ENCODE measurements at places on chromosomes 1 and 21. TPM values are rescaled to one million over a fixed set of nuclear protein-coding genes. Genes with fewer than 3 reads are reported as not detected.

DNA sequence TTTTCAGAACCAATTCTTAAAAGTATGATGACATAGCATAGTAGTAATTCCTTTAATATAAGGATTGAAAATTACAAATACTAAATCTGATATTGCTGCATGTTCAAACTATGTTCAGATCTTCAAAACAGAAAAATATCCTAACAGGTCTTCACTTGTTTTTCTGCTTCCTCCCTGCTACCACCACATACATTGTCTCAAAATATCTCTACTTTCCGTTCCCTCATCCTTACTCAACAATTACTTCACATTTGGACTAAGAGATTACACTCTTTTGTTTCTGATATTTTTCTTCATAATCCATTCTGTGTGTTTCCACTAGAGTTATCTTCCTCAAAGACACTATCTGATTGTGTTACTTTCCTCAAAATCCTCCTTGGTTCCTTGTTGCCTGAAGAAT is 125.1 kb downstream of the NEK7 start:
- H3K4me3 ChIP-seq, result no peak overlapping the region
- no peaks in the 10 kb centered on the region for H3K4me1 ChIP-seq
- no peaks in the 10 kb centered on the region for H3K27me3 ChIP-seq
- peaks cover 4% of the 10 kb centered on the region for H3K36me3 ChIP-seq

GRCh38 chr1:167373986-167374385 is 144.3 kb downstream of the CD247 start:
- no peak overlapping the region for H3K27ac ChIP-seq
- no peak overlapping the region for H3K4me3 ChIP-seq
- H3K27me3 ChIP-seq, result no peaks in the 10 kb centered on the region
- DNase-seq, result no peak
- peaks cover 7% of the 10 kb centered on the region for H3K36me3 ChIP-seq

The ADGRL4 gene
- total RNA-seq, result not detected

GRCh38 chr1:2480236-2480985 is 4.3 kb downstream of the PLCH2 start:
- no peaks in the 10 kb centered on the region for H3K4me1 ChIP-seq
- H3K27ac ChIP-seq, result no peak overlapping the region
- H3K4me3 ChIP-seq, result no peak overlapping the region
- DNase-seq, result no peak
- H3K36me3 ChIP-seq, result no peaks in the 10 kb centered on the region

The GJA9 gene
- not detected for total RNA-seq

- no peak overlapping the region for H3K27ac ChIP-seq
- H3K36me3 ChIP-seq, result no peaks in the 10 kb centered on the region
- peaks cover 11% of the 10 kb centered on the region for H3K4me1 ChIP-seq
- peaks cover 33% of the 10 kb centered on the region for H3K27me3 ChIP-seq
Observed at GRCh38 chr1:7702365-7702764, 68.7 kb upstream of the VAMP3 start.

The FMOD gene
- total RNA-seq, result 5.8 TPM

The CGN gene
- total RNA-seq, result 0.62 TPM

GRCh38 chr1:185601189-185601588 is 133.0 kb upstream of the HMCN1 start:
- no peak overlapping the region for H3K27ac ChIP-seq
- DNase-seq, result no peak
- no peak overlapping the region for H3K4me3 ChIP-seq
- H3K4me1 ChIP-seq, result no peaks in the 10 kb centered on the region
- H3K27me3 ChIP-seq, result no peaks in the 10 kb centered on the region

The DYRK3 gene
- 6.5 TPM for total RNA-seq

DNA sequence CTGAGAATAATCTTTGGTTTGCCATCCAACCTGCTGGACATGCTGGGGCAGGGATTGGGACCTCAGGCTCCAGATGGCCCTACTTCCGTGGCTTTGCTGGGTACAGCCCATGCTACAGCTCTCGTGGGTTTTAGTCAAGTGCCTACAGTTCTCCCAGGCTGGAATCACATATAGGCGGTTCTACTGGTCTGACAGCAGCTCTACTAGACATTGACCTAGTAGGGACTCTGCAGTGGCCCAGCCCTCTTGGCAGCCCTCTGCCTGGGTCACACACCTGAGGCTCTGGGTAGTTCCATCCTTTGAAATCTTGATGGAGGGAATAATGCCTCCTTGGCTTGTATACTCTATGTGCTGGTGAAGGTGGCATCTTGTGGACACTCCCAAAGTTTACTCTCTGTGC is 72.2 kb downstream of the PGM1 start:
- DNase-seq, result no peak
- H3K27me3 ChIP-seq, result no peaks in the 10 kb centered on the region
- H3K4me1 ChIP-seq, result no peaks in the 10 kb centered on the region
- H3K27ac ChIP-seq, result no peak overlapping the region

DNA sequence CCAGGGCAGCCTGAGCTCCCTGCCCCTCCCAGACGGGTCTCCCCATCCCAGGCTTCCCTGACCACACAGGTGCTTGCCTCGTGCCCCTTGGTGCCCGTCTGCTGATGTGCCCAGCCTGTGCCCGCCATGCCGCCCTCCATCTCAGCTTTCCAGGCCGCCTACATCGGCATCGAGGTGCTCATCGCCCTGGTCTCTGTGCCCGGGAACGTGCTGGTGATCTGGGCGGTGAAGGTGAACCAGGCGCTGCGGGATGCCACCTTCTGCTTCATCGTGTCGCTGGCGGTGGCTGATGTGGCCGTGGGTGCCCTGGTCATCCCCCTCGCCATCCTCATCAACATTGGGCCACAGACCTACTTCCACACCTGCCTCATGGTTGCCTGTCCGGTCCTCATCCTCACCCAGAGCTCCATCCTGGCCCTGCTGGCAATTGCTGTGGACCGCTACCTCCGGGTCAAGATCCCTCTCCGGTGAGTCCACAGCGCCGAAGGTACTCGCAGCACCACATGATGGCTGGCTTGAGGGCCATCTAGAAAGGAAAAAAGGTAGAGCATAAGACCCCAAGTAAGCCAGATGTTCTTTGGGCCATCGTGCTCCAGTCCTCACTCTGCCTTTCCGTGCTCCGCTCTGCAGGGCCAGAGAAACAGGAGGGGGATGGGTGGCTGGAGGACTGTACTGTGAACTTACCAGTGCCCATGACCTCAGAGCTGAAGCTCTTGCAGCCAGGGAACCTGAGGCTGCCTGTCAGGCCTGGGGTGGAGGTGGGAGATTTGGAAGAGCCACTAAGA is 1.4 kb downstream of the ADORA1 start:
- no peak for DNase-seq
- no peak overlapping the region for H3K4me3 ChIP-seq
- H3K27ac ChIP-seq, result no peak overlapping the region
- H3K4me1 ChIP-seq, result peaks cover 12% of the 10 kb centered on the region
- H3K36me3 ChIP-seq, result no peaks in the 10 kb centered on the region
- H3K27me3 ChIP-seq, result peaks cover 53% of the 10 kb centered on the region

GRCh38 chr1:12344596-12345349 is 114.9 kb downstream of the VPS13D start:
- H3K27me3 ChIP-seq, result no peaks in the 10 kb centered on the region
- peak overlapping the region; percentile 51 for H3K4me3 ChIP-seq
- H3K4me1 ChIP-seq, result peaks cover 61% of the 10 kb centered on the region
- peak; percentile 59 for DNase-seq
- H3K27ac ChIP-seq, result peak overlapping the region; percentile 82

GRCh38 chr1:239706245-239706892 is 320.0 kb downstream of the CHRM3 start:
- no peak for DNase-seq
- no peaks in the 10 kb centered on the region for H3K27me3 ChIP-seq
- H3K4me1 ChIP-seq, result peaks cover 43% of the 10 kb centered on the region
- H3K36me3 ChIP-seq, result peaks cover 28% of the 10 kb centered on the region
- no peak overlapping the region for H3K27ac ChIP-seq

The CYP4A22 gene
- total RNA-seq, result not detected

GRCh38 chr1:205410581-205411298 is 11.1 kb downstream of the LEMD1 start:
- H3K27ac ChIP-seq, result no peak overlapping the region
- H3K27me3 ChIP-seq, result no peaks in the 10 kb centered on the region
- H3K36me3 ChIP-seq, result no peaks in the 10 kb centered on the region
- DNase-seq, result no peak

DNA sequence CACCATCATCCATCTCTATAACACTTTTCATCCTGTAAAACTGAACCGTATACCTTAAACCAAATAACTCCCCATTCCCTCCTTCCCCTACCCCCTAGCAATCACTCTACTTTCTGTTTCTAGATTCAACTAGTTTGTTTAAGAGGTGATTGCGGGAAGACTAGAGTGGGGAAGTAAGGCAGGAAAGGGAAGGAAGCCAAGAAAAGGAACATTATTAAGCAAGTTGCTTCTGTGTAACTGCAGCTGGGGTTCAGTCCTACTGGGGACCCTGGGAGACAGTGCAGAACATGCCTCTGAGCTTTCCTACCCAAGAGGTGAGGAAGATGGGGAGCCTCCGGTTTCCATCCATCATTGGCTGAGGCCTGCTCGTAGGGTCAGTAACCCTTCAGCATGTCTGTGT is 28.9 kb upstream of the H3-3A start:
- DNase-seq, result no peak
- H3K4me3 ChIP-seq, result no peak overlapping the region
- no peaks in the 10 kb centered on the region for H3K4me1 ChIP-seq
- H3K36me3 ChIP-seq, result no peaks in the 10 kb centered on the region
- H3K27me3 ChIP-seq, result no peaks in the 10 kb centered on the region

- H3K4me3 ChIP-seq, result no peak overlapping the region
- peaks cover 34% of the 10 kb centered on the region for H3K36me3 ChIP-seq
- H3K27me3 ChIP-seq, result no peaks in the 10 kb centered on the region
- H3K27ac ChIP-seq, result no peak overlapping the region
- peak; percentile 32 for DNase-seq
Observed at GRCh38 chr1:246907472-246907871, 24.3 kb downstream of the AHCTF1 start.

The TRAF3IP3 gene
- total RNA-seq, result 113 TPM

- no peak overlapping the region for H3K4me3 ChIP-seq
- H3K27ac ChIP-seq, result no peak overlapping the region
- no peaks in the 10 kb centered on the region for H3K36me3 ChIP-seq
- no peak for DNase-seq
- peaks cover 17% of the 10 kb centered on the region for H3K27me3 ChIP-seq
Observed at GRCh38 chr1:117644696-117645311, 39.0 kb downstream of the TENT5C start.

The ERICH3 gene
- not detected for total RNA-seq

DNA sequence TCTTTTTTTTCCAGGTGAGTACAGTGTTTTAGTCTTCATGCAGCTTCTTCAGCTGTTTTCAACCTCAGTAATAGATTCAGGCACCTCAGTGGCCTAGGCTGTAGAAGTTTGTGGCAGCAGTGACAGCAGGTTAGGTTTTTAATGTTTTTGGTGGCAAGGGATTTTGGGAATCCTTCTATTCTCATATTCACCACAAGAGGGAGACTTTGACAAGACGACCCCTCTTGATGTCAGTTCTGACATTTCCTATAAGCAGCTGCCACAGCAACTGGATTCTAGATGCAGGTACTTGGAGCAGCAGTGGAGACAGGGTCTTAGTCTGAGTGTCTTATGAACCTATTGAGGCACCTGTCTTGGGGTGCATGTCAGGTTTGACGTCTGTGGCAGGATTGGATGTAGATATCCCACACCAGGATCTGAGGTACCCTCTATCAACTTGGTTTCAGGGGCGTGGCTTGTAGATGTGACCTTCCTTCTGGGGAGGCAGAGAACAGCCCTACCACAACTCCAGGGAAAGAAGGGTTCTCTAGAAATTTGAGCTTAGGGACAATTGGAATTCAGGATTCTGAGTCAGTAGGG is 1104.2 kb upstream of the TMPRSS15 start:
- H3K27me3 ChIP-seq, result no peaks in the 10 kb centered on the region
- DNase-seq, result no peak
- no peaks in the 10 kb centered on the region for H3K36me3 ChIP-seq
- H3K4me1 ChIP-seq, result no peaks in the 10 kb centered on the region

- no peak overlapping the region for H3K4me3 ChIP-seq
- no peaks in the 10 kb centered on the region for H3K36me3 ChIP-seq
- H3K4me1 ChIP-seq, result peaks cover 7% of the 10 kb centered on the region
- DNase-seq, result no peak
Observed at GRCh38 chr1:154703170-154703569, 95.2 kb upstream of the ADAR start.

The FCRL3 gene
- 0.26 TPM for total RNA-seq

DNA sequence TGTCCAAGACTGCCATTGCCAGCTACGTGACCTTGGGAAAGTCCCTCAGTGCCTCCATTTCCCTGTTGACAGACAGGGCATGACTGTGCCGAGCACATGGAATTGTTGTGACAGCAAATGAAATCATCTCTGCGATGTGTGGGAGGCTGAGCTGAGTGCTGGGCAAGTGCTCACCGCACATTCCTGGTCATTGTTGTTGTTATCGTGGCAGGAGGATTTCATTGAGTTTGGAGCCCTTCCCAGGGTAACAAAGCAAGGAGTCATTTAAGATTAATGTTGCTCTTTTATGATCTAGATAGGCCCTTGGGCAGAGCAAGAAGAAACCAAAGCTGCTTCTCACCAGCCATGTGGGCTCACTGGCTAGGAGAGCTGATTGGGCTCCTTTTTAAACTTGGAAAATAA is 39.6 kb upstream of the ITPKB start:
- H3K4me1 ChIP-seq, result no peaks in the 10 kb centered on the region
- no peaks in the 10 kb centered on the region for H3K36me3 ChIP-seq
- H3K4me3 ChIP-seq, result no peak overlapping the region
- no peak overlapping the region for H3K27ac ChIP-seq
- no peaks in the 10 kb centered on the region for H3K27me3 ChIP-seq
- DNase-seq, result no peak

DNA sequence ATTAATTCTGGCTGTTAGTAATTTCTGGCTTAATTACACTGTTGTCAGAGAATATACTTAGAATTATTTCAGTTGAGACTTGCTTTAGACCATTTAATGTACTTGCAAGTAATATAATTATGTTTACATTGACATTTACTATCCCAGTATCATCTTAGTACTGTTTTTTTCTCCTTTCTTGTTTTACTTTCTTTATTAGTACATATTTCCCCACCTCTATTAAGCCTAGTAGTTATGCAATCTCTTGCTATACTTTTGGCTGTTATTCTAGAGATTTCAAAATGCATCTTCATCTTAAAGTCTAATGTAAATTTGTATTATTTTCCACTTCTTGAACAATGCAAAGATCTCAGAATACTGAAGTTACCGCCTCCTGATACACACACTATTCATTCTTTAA is 24.4 kb downstream of the BRWD1 start:
- no peaks in the 10 kb centered on the region for H3K27me3 ChIP-seq
- H3K27ac ChIP-seq, result no peak overlapping the region
- no peak for DNase-seq
- peaks cover 36% of the 10 kb centered on the region for H3K36me3 ChIP-seq
- H3K4me1 ChIP-seq, result peaks cover 6% of the 10 kb centered on the region

DNA sequence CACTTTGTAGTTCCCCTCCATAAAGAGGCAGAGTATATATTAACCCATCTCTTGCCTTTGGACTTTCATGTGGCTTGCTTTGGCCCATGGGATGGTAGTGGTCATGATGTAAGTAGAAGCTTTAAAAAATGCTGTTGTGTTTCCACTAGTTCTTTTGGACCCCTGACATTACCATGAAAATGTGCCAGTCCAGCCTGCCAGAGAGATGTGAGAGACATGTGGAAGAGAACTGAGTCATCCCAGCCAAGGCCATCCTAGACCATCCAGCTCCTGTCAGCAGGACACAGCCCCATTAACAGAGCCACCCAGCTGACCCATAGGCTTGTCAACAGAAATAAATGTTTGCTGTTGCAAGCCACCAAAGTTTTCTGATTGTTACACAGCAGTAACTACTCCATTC is 3.9 kb upstream of the CD101 start:
- no peak overlapping the region for H3K4me3 ChIP-seq
- peaks cover 2% of the 10 kb centered on the region for H3K36me3 ChIP-seq
